Islet precursor cell (in vitro differentiated cells): ENCODE measurements at places on chromosomes 4 and X.

- no peak for DNase-seq
Observed at GRCh38 chr4:162557516-162558106, 393.8 kb upstream of the FSTL5 start.

GRCh38 chr4:66045913-66046312 is 375.6 kb upstream of the EPHA5 start:
- DNase-seq = no peak

GRCh38 chrX:72146527-72146926 is 14.8 kb upstream of the RTL5 start:
- no peak for DNase-seq

- DNase-seq = no peak
Observed at GRCh38 chrX:103439161-103439560, 62.8 kb downstream of the BEX3 start.

DNA sequence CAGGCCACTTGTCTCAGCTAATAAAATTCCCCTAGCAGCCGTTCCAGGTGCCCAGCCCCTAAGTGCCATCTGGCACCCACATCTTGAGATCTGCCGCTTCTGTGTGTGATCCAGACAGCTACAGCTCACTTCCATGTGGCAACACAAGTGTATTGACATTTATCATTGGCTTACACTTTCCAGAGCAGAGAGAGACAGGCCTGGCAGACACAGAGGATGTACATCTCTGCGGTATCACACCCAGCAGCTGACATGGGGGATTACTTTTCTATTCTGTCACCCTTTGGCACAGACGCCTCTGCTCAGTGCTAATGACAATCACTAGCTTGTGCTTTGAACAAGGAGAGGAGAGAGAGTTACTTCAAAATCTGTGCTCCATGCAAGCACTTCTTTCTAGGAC is 195.9 kb downstream of the KDR start:
- DNase-seq = no peak

DNA sequence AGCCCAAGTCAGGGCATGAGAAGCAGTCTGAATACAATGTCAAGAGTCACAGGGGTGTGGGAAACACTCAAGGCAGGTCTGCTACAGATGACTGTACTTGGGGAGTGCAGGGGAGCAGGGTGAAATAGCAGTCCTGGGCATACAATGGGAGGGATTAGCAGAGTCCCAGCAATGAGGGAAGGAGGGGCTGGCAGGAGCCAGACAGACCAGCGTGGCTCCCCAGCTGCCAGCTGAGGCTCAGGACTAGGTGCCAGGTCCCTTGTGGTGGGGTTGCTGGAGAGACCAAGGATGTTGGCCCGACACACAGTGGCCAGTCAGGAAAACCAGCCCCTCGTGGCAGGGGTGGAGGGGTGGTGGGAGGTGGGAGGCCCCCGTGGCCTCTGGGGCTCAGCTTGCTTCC is 86.6 kb downstream of the RTL5 start:
- peak; percentile 40 for DNase-seq

GRCh38 chrX:318068-318738 is 393 bp downstream of the GTPBP6 start:
- peak; percentile 100 for DNase-seq

- DNase-seq = peak; percentile 35
Observed at GRCh38 chr4:3026540-3026939, 47.8 kb downstream of the HTT-AS start.

GRCh38 chrX:118974088-118974907 is at the start of gene LONRF3:
LONRF3 (plus strand) TSS chrX:118974618; CDS start chrX:118974781, 163 bp downstream.
- no peak for DNase-seq

- no peak for DNase-seq
Observed at GRCh38 chr4:175109933-175110332, 191.8 kb downstream of the ADAM29 start.

GRCh38 chrX:2875798-2876399 is 47.2 kb downstream of the GYG2 start:
- no peak for DNase-seq

DNA sequence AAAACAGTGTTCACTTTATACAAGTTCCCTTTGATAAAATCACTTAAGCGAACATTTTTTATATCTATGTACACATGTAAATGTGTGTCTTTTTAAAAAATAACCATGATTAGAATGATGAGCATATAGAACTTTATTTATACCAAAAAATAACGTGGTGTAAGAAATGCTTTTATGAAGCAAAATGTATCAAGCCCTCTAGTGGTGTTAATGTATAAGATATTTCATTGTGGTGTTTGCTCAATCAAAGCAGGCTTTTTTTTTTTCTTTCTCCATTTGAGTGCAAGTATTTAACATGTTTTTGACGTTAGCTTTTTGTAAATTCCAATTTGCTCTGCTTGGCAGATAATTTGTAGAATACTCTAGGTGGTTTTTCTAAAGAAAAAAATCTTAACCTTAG is 2092.4 kb upstream of the TENM3 start:
- DNase-seq = no peak

DNA sequence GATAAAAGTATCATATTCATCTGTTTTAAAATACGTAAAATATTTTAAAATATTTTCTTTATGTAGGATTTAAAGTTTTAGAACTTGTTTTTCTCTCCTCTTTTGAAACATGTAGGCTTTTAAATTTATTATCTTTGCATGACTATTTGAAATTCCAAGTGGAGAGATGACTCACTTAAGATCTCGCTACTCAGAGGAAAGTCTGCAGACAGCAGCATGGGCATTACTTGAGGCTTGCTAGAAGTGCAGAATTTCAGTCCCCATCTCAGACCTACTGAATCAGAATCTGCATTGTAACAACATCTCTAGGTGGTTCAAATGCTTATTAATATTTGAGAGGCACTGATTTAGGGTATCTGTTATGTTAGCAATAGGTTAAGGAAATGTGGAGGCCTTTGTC is 225.7 kb upstream of the ARX start:
- DNase-seq = no peak

DNA sequence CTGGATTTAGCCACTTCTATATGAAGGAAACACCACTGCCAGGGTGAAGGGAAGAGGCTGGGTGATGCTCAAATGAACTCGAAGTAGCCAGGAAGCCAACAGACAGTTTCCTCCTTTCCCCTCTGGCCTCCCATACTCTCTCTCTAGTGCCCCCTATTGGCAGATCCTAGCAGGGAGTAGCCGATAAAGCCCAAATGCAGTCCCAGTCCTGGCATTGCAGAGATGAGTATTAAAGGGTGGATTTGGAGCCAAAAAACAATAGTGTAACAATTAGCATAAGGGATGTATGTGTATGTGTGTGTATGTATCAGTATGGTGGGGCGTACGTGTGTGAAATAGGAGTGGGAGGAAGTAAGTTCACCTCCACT is 213.8 kb upstream of the LDB2 start:
- no peak for DNase-seq

DNA sequence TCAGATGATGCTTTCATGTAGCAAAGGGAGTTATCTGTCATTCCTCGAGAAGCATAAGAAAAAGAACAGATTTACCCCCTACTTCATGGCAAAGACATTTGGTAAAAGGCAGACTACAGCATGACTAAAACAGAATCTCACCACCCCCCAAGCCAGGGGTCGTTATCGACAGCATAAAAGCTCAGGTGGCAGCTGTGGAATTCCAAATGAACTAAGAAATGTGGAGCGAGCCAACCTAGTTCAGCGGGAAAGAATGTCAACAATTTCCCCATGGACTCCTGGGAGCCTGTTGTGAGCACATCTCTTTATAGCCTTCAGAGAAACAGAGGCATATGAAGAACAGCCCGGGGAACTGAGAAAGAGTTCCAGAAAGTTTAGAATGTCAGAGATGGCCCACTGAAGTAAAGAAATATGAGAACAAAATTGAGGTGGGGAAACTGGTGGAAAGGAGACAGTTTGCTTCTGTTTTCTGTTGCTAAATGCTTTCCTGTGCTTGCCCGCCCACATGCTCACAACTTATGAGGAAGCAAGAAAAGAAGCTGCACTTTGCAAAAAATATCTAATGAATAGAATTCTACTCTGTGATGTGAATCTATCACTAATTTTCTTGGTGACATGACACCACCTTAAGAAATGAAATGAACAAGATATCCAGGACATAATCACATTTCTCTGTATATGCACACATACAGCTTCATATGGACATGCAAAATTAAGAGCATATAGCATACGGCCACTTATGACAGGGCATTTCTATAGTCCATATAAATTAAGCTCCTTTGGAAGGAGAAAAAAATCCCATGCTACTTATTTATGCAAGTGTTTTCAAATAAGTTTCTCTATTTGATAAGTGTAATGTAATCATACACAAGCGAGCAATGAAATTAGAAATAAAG is 135.3 kb upstream of the MID1 start:
- DNase-seq = peak; percentile 90

DNA sequence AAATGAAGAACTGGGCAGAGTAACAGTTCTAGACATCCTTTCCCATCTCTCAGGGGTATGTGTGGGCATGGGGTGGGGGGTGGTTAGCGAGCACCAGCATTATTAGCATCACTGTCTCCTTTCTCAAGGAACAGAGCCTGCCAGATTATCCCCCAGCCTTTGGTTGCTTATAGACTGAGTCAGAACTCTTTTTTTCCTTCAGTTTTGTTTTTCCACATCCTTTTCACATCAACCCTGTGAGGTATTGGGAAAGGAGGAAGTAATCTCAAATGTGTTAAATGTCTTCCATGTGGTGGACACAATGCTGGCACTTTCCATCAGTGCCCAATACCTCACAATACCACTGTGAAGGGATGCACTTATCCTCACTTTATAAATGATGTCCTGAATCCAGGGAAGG is 3.1 kb upstream of the FGF16 start:
- no peak for DNase-seq

DNA sequence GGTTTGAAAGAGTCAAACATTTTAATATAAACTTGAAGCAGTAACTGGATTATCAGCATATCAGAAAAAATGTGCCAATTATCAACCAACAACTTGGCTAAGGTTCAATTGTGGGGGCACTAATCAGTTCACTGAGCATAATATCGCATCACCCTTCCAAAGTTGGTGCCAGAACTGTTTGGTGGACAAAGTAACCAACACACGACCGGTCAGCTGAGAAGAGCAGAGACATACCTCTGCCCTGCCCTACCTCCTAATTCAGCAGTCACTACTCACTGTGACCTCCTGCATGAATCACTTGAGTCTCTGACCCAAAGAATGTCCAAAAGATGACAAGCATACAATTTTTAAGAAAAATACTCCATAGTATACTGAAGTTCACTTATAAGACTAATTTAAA is 53.2 kb downstream of the TSPAN5 start:
- no peak for DNase-seq

DNA sequence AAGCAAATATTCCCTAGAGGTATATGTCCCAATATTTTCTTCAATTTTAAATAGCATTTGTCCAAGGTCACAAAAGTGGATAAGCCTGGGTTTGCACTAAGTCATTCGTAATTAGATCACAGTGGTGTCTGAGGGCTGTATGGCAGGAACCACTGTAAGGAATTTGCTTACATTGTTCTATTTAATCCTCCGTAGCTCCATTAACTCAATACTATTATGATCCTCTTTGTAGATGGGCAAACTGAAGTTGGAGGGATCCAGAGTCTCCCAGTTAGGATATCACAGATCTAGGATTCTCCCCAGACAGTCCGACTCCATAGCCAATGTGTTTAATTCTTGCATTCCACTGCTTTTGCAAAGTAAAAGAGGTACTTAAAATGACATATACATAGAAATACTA is 242.7 kb upstream of the DCAF8L1 start:
- DNase-seq = no peak

DNA sequence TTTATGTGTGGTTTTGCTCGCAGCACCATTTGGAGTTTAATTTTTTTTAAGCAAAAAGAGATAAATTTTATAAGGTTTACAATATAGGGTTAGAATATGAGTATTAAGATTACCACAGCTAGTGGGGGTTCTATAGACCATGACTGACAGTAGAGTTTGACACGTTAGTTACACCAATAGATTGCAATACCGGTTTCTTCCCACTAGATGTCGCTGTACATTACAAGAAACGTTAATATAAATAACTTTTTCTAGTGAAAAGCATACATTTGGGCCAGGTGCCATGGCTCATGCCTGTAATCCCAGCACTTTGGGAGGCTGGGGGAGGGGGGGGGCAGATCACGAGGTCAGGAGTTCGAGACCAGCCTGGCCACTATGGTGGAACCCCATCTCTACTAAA is 433.6 kb downstream of the MAGEB5 start:
- DNase-seq = no peak

DNA sequence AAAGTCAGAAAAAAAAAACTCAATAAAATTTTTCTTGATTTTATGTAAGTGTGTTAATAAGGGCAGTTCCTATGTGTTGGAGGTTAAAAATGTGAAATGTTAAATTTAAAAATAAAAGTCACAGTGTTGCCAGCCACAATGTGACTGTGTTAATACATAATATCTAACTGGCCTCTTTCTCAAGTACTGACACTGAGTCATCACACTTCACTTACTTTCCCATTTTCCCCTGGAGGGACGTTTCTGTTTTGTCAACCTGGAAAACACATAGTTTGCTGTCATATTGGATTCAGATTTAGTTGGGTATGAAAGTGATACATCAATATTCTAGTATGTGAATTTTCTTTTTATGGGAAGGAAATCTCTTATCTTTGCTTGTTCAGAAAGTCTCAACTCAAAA is 46.4 kb downstream of the ARHGEF38 start:
- DNase-seq = no peak

DNA sequence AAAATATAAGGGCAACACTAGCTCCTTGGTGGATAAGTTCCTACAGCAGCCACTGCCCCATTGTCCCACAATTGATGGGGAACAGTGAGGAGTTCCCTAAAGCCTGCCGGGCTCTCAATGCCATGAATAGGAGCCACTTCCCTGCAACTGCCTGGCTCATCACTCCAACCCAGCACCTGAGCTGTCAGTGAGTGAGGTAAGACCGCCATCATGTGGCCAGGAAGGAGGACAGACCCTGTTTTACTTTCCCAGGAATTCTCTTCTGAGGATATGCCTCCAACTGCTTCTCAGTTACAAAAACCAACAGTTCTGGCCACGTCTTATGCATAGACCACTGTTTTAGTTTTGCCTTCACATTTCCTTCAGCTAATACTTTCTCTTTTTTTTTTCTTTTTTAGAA is 45.5 kb downstream of the SRPX start:
- DNase-seq = peak; percentile 69

DNA sequence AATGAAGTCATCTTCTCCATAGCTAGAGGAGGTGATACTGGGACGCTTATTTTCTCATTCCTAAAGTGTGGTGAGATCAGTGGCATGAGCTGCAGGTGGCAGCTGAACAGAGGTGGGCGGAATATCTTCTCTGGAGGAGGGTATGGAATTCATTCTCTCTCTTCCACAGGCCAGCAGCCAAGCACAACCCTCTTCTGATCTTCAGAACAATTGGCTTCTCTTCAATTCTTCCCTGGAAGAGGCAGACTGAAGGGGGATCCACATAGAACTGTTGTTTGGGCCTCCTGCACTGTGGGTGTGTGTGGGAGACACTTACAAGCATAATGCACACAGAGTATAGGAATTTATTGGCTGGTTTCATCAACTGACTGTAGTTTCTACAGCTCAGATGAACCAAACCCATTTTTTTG is 180.4 kb upstream of the RASGEF1B start:
- DNase-seq = no peak

GRCh38 chrX:56800801-56801200 is 71.8 kb downstream of the NBDY start:
- DNase-seq = peak; percentile 47
